CD8-positive, alpha-beta memory T cell (primary cell): ENCODE measurements at places on chromosomes 3 and 15.

GRCh38 chr3:180762866-180763265, 83.6 kb upstream of the CCDC39 start:
- DNase-seq = no peak

- DNase-seq = no peak
Measured at GRCh38 chr15:35246451-35246850, 161.4 kb upstream of the NANOGP8 start.

GRCh38 chr3:32685543-32686185, 676 bp downstream of the CNOT10 start:
- no peak for DNase-seq

DNA sequence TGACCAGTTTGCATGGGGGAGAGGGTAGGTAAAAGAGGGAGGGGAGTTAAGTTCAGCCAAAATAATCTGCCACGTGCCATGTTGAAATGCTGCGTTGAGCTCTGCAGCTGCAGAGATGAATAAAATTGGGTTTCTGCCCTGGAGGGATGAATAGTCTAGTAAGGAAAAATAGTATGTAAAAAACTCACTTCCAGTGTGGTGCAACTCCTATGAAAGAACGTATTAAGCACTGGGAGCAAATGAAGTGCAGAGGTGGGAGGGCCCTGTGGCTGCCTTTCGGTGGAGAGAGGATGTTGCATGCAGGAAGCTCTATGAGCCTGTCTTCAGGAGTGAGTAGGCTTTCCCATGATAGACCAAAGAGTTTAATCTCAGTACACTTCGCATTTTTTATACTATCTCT, 8.6 kb downstream of the CEP63 start:
- no peak for DNase-seq

DNA sequence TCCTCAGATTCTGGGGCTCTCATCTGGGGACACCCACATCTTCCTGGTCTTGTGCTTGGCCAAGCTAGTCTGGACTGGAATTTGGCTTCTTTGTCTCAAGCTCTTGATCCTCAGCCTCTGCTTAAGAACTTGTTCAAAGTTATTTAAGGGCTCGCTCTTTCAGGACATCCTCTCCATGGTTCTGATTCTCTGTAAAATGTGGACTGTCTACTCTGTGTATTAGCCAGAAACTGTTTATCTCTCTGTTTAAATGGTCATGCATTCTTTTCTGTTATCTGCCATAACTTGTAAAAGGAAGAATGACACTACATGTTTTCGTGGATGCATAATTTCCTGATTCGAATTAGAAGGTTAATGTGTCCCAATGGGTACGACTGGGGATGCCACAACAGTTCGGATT, 79.4 kb downstream of the COL6A5 start:
- DNase-seq = no peak

DNA sequence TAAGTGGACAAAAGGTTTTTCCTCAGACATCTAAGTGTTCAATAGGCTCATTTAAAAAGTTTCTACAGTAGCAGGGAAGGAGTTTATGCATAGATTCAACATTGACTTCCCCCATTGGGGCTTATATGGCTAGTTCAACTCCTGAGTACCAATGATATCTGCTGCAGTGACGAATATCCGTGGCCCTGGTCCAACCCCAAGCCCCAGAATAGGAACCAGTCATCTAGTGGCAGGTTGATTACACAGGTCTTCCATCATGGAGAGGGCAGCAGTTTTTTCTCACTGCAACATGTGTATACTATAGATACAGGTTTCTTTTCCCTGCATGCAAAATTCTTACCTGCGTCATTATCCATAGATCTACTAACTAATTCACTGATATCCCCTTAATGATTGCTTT, 45.8 kb upstream of the KPNA4 start:
- DNase-seq = no peak

DNA sequence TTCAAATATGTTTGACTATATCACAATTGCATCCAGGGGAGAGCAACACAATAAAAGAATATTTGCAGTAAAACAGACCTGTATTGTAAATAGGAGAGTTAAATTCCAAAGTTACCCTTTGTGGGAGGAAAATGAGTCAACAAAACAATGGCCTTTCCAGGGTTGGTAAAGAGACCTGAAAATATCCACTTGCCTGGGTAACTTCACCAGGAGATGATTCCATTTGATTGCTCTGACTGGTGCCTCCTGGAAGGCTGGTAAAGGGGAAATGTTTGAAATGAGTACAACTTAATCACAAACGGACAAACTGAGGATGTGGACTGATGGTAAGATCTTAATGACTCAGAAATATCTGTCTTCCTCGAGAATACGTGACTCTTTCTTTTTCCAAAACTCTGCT, 43.6 kb upstream of the SRGAP3 start:
- no peak for DNase-seq

DNA sequence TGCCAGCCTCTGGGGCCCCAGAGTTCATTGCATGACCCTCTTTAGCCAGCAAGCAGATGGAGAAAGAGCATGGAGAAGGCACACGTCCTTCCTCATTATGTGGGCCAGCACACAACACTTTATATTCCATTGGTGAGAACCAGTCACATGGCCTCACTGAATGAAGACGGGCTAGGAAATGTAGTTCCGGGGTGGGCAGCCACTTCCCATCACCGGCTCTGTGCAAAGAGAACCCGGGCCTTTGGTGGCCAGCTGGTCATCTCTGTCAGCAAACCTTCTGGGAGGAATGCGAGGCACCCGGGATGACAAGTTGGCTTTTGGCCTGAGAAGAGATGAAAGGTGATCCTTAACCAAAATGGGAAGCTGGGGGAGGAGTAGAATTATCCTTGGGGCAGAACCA, 90.2 kb upstream of the VGLL4 start:
- DNase-seq = no peak

DNA sequence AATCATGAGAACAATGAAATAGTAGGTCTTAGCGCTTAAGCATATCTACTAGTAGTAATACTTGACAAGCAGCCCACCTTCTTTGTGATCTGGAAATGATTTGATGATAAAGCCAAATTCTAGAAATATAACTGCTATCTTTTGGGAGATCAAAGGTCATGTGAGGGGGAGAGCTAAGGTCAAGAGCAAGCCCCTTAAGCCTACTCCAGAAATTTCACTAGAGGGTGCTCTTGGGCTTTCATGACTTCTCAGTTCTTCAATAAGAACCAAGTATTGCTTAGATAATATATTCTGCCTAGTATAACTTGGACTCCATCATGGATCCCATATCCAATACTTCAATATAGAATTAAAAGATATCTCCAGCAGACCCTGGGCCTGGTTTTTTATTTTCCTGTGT, 319.6 kb downstream of the ZBTB20 start:
- no peak for DNase-seq

GRCh38 chr15:34883042-34883441, 86.5 kb downstream of the AQR start:
- DNase-seq = no peak

GRCh38 chr15:48888836-48889235, 10.9 kb downstream of the EID1 start:
- no peak for DNase-seq

- DNase-seq = no peak
Measured at GRCh38 chr3:161175506-161175905, 45.6 kb upstream of the NMD3 start.

DNA sequence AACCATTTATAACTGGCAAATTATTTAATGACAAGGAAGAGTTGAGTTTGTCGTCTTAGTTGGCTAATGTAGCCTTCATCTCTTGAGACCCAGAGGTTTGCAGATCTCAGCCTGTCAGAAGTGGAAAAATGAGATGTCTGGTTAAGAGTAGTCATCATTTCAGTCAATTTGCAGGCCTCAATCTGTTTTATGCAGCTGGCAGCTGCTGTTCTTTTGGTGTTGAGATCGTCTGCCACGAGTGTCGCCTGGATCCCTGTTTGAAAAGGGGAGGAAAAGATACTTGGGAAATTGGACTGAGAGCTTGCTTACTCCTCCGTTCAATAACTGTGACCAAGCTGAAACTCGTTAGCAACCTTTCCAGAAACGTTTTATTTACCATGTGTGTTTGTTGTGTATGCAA, 2.3 kb downstream of the PHLDB2 start:
- no peak for DNase-seq

DNA sequence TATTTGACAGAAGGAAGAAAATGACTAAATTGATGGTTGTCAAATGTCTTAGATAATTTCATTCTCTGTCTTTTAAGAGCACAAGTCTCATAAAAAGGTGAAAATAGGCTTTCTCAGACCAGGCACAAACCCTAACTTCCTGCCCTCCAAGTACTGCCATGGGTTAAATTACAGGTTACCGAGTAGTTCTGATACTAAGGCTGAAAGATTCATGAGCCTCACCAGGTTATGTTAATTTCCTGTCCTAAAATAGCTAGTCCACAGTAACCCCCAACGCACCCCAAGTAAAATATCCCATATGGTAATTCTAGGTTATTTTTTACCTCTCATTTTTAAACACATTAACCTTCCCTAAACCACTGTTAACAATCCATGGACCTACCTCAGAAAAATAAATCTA, 42.0 kb downstream of the GSK3B start:
- DNase-seq = no peak

- DNase-seq = no peak
Measured at GRCh38 chr15:46577767-46578166, 942.9 kb downstream of the SQOR start.

GRCh38 chr3:159030138-159030670, 228.3 kb downstream of the MFSD1 start:
- no peak for DNase-seq

GRCh38 chr3:15081960-15082664, 16.8 kb downstream of the RBSN start:
- no peak for DNase-seq

DNA sequence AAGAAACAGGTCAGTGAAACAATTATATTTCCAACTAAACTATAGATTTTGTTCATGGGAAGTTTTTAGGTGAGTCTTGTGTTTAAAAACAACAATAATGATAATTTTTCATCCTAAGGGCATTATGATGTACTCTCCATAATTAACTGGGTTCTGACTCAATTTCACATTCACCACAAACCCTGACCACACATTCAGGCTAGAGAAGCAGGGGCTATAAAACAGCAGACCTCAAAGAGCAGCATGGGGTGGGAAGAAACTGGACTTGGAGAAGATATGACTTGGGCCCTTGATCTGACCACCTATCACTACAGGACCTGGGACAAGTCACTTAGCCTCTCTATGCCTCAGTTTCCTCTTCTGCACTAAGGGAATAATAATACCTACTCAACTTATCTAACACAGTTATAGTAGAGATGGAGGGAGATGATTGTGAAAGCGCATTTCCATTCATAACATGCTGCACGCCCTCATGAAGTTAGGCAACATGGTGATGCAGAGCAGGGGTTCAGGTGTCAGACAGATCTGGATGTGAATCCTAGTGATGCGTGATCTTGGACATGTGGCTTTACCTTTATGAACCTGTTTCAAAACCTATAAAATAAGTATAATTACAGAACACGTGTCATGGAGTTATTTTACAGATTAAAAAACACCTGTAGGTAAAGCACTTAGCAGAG, 63.0 kb upstream of the ACP3 start:
- no peak for DNase-seq

- DNase-seq = no peak
Measured at GRCh38 chr15:36645106-36645505, 65.7 kb downstream of the CDIN1 start.

DNA sequence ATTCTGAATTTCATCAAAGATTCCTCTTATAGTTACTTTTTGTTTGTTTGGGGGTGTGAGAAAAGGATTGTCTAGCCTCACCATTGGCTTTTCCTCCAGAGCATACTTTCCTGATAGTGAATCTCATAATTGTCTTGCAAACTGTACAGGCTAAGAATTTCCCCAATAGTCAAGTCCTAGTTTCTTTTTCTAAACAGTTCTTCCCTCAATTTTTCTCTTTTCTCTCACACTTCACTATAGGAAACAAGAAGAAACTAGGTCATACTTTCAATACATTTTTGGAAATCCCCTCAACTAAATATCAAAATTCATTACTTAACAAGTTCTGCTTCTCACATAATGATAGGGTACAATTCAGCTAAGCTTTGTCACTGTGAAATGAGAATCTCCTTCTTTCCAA, 241.9 kb downstream of the IL20RB start:
- no peak for DNase-seq

- DNase-seq = no peak
Measured at GRCh38 chr15:58361273-58361759, 70.5 kb upstream of the LIPC start.

- DNase-seq = no peak
Measured at GRCh38 chr3:56970461-56970879, 90.0 kb upstream of the SPATA12 start.

GRCh38 chr15:78242128-78242527, 7.8 kb upstream of the ACSBG1 start:
- no peak for DNase-seq

DNA sequence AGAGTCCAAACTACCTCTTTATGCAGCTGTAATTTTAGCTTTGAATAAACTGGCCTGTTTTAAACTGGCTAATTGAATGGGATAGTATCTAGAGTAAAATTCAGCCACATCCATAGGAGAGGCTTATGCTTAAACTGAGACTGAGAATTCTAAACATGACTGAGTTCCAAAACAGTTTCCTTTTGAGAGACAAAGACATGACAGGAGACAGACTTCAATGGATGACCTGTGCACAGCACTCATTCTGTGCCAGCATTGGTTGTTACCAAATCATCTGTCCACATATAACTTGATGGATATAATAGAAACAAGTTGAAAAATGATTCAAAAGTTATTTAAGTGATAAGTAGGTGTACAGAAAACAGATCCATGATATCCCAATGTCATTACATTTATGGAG, 20.9 kb downstream of the IL12A start:
- DNase-seq = no peak

- DNase-seq = no peak
Measured at GRCh38 chr3:119352863-119353527, 58.8 kb downstream of the ARHGAP31 start.

DNA sequence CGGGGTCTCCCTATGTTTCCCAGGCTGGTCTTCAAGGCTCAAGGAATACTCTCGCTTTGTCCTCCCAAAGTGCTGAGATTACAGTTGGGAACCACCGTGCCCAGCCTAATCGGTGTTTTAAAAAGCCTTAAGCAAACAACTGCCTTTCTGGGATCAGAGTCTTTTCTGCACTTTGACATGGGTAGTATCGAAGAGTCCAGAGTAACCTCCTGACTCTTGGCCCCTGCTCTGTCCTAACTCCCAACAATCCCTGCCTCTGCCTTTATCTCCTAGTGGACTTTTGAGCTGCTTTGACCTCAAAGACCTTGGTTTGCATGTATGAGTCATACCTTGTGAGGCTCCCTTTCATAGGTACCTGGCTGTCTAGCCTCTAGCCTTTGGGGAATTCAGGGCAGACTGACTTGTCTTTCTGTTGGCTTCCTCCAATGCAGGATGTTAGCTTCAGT, 21.0 kb upstream of the HACD2 start:
- DNase-seq = no peak

GRCh38 chr3:76554707-76555106, 485.2 kb upstream of the ROBO2 start:
- no peak for DNase-seq

GRCh38 chr15:63331456-63331855, 50.2 kb downstream of the CA12 start:
- DNase-seq = no peak

GRCh38 chr3:174710612-174711011, 148.5 kb upstream of the NAALADL2 start:
- DNase-seq = no peak
